ENCODE measurements at places on chromosomes 6 and 20.

DNA sequence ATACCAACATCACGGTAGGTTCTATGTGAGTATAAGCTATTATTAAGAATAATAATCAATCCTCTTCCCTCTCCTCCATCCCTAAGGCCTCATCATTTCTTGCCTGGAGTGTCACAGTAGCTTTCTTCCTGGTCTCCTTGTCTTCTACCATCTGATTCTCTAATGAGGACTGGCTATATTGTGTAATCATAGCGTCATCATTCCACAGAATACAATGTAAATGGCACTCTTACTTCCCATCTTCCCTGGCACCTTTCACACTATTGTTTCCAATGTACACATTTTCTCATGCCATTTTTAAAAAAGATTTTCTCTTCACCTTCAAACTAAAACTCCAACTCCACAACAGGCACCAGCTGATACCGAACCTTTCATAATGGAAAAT lies 2.2 kb upstream of the BTN3A2 start:
- no peak for DNase-seq

- no peak for DNase-seq
These were observed 8.0 kb downstream of the PRDM13 start for GRCh38 chr6:99614430-99615186.

DNA sequence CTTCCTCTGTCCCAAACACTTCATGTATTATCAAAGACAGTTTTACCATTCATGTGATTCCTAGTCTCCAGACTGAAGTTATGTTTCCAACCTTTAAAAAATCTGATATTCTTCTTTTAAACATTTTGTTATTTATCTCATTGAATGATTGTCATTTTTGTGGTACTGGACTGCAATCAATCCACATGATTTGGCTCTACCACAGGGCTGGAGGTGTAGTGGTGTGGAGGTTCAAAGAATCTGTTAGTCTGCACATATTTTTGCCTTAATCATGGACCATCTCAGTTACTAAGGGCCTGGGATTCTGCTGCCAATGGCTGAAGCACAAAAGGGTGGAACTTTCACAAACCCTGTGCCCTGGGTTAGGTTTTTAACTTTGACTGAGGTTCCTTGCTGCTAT lies 164.1 kb upstream of the JAG1 start:
- no peak for DNase-seq

DNA sequence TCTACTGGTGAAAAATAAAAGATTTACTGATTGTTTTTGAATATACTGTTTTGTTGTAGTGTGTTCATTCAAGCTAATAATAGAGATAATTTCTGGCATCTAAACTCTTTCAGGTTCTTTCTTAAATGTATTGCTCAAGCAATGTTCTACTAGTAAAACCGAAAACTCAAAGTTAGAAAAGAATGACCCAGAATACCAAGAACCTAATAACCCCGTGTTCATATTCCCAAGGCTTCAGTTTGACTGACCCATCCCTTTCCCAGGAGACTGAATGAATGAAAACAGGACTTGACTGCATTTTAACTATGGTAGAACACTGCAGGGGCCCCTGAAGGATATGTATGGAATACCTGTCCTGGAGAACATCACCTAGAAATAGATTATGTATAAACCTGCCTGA lies 375.3 kb downstream of the MAFB start:
- DNase-seq, result no peak

DNA sequence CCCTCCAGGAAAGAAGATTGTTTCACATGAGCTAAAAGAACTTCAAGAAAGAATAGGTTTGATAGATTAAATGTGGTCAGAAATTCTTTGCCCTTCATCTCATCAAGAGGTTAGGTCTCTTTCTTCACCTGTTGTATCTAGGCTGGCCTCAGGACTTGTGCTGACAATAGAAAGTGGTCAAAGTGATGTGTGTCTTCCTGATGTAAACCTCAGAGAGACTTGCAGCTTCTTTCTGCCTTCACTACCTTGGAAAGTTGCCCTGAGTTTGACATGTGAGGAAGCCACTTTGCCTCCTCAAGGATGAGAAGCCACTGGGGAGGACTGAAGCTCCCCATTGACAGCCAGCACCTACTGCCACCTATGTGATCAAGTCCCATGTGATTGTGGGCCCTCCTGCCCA lies 46.3 kb downstream of the TBPL1 start:
- DNase-seq, result no peak

DNA sequence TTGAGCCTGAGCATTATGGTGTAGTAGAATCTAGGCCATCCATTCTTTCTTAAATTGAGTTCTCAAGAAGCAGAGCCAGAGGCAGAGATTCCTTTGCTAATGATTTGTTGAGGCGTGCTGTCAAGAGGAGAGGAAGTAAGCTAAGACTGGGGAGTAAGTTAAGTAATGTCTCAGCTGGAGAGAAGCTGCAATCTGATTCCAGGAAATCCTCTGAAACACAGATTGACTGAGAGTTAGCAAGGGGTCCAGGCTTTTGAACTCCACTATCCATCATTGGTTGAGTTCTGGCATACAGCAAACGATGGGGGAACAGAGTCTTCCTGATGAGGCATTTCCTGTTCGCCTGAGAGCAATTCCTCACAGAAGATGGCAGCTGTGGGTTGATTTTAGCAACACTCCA lies 207.4 kb upstream of the RAB32 start:
- no peak for DNase-seq

- DNase-seq, result no peak
These were observed 26.6 kb downstream of the ZNF133 start for GRCh38 chr20:18314786-18315406.

DNA sequence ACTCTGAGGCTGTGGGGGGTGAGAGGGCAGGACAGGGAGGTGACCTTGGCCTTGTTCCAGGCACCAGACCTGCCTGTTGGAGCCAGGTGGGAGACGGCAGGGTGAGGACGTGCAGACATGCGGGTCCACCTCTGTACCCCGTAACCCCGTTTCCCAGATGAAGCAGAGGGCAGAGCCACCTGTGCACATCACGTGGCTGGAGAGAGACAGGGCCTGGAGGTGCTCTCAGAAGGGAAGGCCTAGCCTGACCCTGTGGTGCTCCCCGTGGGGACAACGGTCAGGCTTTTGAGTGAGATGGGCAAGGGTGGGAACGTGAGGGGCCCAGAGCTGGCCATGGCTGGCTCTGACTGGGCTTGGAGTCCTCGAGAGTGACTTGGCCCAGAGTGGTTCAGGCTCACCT lies 6.6 kb downstream of the NTSR1 start:
- no peak for DNase-seq

GRCh38 chr6:52643158-52643557 lies 27.8 kb upstream of the TMEM14A start:
- DNase-seq, result no peak

GRCh38 chr6:34138191-34138590 lies 7.7 kb downstream of the GRM4 start:
- DNase-seq, result no peak

DNA sequence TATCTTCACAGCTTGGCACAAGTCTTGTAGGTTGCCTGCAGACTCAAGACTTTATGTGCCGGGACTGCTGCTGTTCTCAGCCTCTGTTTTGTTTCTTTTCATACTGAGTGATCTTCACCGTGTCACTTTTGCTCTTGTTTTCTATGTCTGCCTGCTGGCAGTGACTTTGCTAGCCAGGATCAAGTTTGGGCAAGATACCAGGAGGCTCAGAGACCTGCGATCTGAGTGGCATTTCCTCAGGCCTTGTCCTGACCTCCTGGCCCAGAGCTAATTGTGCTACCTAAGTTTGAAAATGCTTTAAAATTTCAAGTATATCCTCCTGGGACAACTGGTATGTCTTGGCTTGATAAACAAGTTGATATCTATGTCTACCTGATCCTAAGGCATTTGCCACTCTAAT lies 57.2 kb downstream of the DOK5 start:
- DNase-seq, result no peak

DNA sequence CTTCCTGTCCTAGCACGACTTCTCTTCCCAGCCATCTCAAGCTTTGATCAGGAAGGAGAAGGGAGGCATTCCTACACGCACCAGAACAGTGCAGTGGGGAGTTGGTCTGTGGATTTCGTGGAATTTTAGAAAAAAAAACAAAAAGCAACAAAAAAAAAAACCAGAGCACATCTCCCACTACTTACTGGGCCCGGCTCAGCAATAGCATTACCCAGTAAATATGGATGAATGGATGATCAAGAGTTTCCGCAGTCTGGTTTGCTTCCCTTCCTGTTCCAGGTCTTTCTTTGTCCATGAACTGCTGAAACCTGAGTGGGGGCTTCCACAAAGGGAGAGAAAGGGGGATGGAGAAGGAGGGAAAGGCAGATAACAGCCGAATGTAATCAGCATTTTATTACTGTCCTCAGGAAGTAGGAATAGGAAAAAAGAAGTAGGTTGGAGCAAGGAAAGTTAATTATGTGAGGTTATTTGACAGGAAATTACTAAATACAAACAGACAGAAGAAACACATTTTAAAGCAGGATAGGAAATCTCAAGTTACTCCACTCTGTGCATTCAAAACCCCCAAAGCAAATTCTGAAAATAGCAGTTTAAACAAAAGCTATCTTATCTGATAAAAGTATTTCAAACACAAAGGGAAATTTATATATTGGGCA lies 349.0 kb downstream of the PRL start:
- no peak for DNase-seq

- no peak for DNase-seq
These were observed 2.7 kb downstream of the MOCS1 start for GRCh38 chr6:39931607-39932006.

DNA sequence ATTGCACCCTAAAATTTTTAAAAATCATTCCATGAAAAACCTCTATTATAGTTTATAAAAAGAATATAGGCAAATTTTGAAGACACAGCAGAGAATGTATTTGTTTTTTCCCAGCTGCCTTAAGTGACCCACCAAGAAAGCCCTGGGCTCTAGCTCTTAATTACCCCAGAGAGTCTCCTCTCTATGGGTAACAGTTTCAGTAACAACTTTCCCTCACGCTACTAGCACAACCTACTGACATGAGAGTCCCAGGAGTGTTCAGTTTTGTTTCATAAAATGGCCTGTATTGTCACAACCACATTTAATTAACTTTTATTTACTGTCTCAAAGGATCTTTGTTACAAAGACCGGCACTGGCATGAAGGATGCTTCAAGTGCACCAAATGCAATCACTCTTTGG lies 41.5 kb downstream of the FHL5 start:
- DNase-seq, result no peak

DNA sequence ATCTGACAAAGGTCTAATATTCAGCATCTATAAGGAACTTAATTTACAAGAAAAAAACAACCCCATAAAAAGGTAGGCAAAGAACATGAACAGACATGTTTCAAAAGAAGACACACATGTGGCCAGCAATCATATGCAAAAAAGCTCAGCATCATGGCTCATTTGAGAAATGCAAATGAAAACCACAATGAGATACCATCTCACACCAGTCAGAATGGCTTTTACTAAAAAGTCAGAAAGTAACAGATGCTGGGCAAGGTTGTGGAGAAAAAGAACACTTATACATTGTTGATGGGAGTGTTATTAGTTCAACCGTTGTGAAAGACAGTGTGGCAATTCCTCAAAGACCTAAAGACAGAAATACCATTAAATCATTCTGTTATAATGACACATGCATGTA lies 289.9 kb upstream of the MMS22L start:
- no peak for DNase-seq

- DNase-seq, result no peak
These were observed 773 bp downstream of the SMAP1 start for GRCh38 chr6:70668499-70668812.

DNA sequence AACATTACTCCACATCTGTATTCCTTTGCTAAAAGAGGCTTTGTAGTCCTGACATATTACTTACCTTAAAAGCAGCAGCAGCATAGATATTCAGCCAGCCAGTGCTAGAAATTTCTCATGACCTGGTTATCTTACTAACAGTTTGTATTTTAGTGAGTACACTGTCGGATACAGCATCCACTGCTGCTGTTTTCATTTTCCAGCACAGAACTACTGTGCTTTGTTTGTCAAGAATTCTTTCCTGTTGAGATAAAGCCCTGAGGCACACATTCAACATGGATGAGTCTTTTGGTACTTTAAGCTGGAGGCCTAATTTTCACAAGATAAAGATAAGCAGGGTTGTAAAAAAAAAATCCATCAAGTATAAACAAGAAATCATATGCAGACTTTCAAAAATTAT lies 311.2 kb upstream of the OPRM1 start:
- no peak for DNase-seq

DNA sequence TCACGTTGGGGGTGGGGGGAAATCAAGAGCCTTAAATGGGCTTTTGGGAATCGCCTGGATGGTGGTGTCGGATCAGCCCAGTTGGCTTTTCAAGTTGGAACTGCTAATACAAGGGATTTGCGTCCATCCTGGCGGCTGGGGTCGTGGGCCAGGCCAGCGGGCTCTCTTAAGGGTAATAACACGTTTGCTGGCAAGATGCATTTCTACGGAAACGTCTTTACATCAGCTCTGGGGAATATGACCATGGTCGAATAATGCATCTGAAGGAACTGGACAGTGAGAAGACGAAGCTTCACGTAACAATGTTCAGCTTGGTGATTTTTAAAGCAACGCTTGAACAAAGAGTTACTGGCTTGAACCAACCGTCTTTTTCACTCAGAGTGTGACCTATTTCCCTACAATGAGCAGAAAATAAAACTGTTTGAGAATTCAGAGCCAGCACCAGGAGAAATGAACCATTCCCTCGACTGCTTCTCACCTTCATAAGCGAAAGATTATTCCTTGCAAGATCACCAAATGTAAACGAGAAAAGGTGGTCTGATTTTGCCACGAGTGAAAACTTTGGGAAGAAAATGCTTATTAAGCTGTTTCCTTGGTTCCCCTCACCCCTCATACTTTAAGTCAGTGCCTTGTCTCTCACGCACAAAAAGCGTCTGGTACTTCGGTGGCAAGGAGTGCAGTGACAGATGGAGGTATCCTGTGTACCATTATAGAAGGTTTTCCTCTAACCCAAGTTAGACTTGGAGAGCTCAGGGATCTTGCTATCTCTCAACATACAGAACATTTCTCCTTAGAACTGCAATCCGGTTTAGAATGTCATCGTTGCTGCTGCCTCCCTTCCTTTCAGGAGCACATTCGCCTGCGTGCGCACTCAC lies 1.4 kb upstream of the MARCKS start:
- no peak for DNase-seq

GRCh38 chr20:11379257-11380011 lies 538.3 kb upstream of the BTBD3 start:
- no peak for DNase-seq

- DNase-seq, result no peak
These were observed 744.3 kb upstream of the DEFB115 start for GRCh38 chr20:30513050-30513628.

DNA sequence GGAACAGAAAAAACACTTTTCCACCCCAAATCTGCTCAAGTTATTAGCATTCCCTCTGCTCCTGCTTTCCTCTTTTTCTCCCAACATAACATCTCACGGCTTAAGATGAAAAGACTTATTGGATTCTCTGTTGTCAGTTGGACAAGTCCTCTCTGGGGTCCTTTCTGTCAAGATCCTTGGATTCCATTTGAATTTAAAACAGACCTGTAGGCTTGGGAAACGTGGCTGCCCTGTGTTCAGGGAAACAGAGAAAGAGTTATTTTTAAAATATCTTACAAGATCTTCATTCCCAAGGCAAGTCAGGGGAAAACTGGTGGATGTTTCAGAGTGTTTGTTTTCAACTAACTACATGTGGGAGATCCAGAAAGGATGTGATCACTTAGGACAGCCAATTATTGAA lies 322.9 kb downstream of the SAMD5 start:
- no peak for DNase-seq

Data from esophagus squamous epithelium (tissue), 5 donors.